ENCODE measurements at places on chromosomes 4 and X. TPM values are rescaled to one million over a fixed set of nuclear protein-coding genes. Genes with fewer than 3 reads are reported as not detected.

GRCh38 chr4:82799006-82799881 is 648 bp upstream of the SCD5 start:
- no peak for DNase-seq

GRCh38 chr4:158836002-158836369 is 67.2 kb downstream of the FNIP2 start:
- no peak for DNase-seq

- no peak for DNase-seq
Observed at GRCh38 chrX:74911494-74911893, 13.8 kb downstream of the NEXMIF start.

SPANXN2 gene
- not detected for total RNA-seq

DNA sequence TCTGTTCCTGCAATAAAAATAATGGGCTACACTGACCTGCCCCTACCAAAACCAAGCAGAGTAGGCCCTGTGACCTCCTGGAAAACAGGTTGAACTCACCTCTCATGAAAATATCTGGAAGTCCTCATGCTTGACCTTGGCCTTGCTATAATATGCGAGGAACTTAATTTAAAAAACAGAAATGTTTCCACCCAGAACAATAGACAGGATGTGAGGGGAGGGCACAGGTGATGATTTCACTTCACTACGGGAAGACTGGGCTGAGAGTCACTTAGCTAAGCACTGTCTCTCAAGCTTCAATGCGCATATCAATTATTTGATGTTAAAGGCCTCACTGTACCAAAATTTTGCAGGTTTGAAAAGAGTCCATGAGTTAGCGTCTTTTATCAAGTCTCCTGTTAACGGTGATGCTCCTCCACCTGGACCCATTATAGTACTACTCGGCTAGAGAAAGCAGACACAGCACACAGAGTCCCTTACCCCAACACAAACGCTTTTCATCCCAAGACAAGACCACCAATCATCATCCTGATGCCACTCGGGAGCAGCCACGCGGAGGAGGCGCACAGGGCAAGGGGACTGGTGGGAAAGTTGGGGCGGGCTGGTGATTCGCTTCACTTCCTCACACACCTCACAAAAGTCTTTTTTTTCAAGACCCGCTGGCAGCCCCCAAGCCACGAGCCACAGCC is 25.9 kb downstream of the ZNF721 start:
- no peak for DNase-seq

DNA sequence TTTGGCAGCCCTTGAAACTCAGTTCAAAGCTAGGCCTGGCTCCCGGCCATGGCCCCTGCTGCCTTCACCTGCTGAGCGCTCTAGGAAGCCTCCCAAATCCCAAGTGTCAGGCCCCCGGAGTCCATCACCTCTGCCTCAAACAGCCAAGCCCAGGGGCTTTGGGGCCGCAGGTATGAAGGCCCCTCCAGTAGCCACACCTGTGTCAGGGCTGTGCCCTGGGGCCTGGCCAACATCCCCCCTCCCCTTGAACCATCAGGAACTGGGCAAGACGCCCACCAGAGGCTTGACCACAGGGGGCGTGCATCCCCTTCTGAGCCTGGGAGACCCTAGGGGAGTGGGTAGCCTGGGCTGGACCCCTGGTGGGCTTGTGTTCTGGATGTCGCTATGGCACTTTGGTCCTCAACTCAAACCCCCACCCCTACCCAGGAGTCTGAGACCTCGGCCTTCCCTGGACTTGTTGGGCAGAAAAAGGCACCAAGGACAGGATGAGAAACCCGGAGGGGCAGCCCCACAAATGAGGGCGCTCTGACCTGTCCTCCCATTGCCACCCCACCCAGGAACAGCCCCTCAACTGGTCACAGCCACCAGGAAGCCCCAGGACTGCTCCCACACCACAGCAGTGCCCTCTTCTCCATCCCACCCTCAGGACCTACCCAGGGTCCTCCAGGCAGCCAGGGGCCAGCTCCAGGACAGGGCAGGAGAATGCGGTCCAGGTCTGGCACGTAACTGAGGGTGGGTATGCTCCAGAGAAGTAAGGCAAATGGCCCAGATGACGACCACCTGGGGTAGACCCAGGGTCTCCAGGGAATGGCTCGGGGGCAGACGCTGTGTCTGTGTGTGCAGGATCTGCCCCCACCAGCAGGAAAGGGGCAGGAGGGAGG is 4.2 kb upstream of the SLBP start:
- no peak for DNase-seq

DNA sequence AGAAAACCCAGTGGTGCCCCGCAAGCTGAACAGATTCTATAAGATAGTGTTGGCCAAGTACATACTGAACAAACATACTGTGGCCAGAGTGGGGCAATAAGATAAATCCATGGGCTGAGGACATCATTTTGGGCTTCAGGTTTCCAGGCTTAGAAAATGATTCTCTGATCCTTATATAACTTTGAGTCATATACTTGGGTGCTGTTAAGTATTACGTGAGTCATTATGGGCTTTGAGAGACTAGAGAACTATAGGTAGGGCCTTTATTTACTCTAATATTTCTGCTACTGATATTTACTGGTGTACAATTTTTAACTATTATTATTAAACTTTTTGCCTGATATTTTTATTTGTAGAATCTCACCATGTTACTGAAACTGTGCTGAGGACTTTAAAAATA is 586.1 kb downstream of the CENPC start:
- DNase-seq = no peak

DNA sequence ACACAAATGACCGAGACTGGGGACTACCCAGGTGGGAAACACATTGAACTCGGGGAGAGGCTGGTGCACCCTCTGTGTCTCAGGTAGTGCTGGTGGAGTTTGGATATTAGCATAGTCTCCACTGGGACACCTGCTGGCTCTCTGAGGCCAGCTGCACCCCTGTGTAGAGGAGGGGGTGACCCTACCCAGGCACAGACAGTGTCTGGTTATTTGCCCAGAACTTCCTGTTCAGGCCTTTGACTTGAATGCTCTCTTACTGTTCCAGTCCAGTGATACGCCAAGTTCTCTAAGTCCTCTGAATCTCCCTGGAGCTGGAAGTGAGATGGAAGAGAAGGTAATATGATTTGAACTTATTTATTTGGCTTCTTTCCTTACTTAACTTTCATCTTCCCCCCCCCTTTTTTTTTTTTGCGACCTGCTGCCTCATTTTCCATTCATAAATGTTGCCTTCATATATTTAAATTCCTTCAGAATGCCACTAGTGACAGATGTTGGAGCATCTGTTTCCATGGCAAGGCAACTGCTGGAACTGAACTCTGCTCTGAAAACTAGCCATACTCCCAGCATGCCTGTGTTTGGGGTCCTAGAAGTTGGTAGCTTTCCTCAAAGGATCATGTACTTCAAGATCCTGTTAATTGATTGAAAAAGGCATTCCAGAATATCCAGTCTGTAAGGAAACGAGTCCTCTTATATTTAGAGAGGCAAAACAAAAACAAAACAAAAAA is 76.7 kb downstream of the AASDH start:
- DNase-seq = no peak

DNA sequence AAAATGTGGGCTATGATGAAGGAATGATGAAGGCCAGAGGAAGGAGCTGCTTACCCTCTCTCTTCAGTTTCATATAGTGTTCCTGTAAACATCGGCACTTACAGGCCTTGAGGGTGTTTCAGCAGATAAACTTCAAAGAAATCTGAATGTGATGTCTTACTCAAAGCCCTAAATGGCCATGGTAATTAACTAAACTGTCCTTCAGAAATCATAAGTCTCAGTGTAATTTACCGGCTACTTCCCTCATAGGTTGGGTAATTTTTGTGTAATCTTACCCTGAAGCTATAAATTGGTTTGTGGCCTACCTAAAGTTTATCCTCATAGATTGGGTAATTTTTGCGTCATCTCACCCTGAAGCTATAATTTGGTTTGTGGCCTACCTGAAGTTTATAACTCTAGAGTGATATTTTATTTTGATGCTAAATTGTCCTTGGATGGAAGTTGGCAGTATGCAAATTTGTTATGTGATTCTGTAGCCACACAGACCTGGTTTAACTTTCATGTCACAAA is 2700.3 kb downstream of the ARAP2 start:
- DNase-seq = no peak

CXorf49 gene
- total RNA-seq = not detected

GRCh38 chr4:2289311-2289954 is 27.5 kb upstream of the MXD4 start:
- DNase-seq = peak; percentile 40

CORIN gene
- 0.15 TPM for total RNA-seq

- no peak for DNase-seq
Observed at GRCh38 chrX:19924285-19924684, 36.9 kb upstream of the SH3KBP1 start.

RPL36A gene
- 1,059 TPM for total RNA-seq

GRCh38 chrX:153953342-153953830 is 8.9 kb upstream of the RENBP start:
- DNase-seq = peak; percentile 72

GRCh38 chr4:158139086-158139485 is 33.7 kb downstream of the GASK1B start:
- no peak for DNase-seq

DNA sequence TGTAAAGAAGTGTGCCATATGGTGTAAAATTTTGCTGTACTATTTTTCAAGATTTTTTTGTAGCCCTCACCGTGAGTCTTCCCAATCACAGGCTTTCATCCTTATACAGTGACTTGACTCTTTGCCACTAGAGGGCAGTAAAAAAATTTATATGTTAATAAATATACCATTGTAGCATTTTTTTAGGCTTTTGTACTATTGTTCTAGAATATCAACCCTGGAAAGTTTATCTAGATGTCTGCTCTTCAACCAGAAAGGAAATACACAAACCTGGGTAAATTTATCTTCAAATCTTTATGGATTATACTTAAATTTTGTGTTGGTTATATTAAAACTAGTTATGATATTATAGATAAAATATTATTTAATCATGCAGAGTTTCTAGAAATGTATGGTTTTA is 235.3 kb downstream of the TENM3 start:
- DNase-seq = no peak

DNA sequence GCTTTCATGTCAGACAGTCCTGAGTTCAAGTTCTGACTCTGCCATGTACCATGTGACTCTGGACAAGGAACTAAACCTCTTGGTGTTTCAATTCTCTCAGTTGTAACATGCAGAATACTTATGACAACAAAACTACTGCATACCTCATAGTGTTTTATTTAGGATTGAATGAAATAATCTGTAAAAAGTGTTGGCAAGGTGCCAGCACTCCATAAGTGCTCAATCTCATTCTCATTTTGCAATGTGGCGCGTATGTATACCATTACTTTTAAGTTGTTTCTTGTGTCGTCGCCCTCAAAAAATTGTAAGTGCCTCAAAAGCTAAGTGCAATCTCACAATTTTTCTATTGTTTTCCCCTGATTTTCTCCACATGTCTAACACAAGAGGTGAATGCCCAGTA is 62.5 kb downstream of the IGSF1 start:
- no peak for DNase-seq

- peak; percentile 62 for DNase-seq
Observed at GRCh38 chr4:40897557-40898203, 147.9 kb downstream of the NSUN7 start.

DNA sequence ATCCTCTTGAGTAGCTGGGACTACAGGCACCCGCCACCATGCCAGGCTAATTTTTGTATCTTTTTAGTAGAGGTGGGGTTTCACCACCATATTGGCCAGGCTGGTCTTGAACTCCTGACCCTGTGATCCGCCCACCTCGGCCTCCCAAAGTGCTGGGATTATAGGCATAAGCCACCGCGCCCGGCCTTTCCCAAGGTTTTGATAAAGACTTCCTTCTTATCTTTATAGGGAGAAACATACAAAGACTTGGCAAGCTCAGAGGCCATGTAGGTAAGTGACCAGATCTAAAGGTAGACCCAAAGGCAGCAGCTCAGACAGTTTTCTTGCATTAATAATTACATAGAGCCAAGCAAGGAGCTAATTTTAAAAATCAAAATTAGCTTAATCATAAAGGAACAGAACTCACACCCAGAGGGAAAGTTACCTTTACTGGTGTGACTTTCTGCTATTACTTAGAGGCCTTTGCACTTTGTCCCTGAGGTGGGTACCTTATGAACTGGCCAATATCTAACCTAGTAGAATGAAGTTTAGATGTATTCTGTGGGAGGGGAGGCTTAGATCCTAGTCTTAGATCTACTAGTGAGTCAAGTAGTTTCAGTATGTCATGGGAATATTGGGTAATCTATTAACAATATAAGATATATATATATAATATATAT is 67.3 kb downstream of the HPGD start:
- DNase-seq = no peak

- DNase-seq = no peak
Observed at GRCh38 chr4:88526221-88526815, 2.7 kb upstream of the PYURF start.

LRAT gene
- total RNA-seq = 2.0 TPM

GRCh38 chr4:144289667-144290428 is 149.3 kb upstream of the GYPA start:
- DNase-seq = no peak

SLC9B1 gene
- 0.56 TPM for total RNA-seq

DNA sequence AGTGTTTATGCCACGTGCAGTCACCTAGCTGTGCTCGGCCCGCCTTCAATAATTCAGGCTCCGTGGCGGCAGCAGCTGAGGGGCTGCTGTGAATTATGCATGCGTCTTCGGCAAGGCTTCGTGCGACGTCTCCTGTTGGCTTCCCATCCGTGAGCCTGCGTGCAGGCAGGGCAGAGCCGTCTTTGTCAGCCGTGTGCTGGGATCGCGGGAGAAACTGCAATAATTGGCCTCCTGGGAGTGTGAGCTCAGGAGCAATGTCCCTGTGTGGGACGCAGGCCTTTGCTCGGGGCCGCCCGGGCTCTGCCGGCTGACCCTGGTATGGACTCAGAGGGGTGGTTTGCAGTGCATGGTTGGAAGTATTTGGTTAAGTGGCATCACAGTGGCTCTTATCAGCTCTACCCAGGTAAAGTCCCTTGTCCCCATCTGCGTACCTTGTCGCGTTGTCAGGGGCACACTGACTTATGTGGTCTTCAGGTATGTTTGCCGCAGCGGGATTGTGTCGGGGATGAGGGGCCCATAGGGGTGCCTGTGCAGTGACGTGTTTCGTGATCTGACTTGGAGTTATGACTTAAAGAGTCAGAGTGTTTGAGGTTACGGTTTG is 34.5 kb upstream of the HGFAC start:
- peak; percentile 75 for DNase-seq

DNA sequence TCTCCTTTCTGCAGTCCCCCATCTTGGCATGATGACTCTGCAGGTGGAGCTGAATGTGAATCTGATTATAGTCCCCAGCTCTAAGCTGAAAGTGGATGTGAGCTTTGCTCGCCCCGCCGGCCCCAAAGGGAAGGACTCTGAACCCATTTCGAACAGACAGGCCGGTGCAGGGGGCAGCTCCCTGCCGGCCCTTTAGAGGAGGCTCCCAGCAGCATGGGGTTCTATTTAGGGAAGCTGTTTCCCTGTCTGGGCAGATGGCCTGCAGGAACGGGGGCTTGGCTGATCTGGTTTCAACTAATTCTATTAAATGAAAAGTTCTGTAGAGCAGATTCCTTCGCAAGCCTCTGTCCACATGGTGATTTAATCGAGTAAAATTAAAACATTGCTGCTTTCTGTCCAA is 104.8 kb upstream of the MSX1 start:
- no peak for DNase-seq

TRIM75 gene
- not detected for total RNA-seq

- DNase-seq = no peak
Observed at GRCh38 chr4:189029976-189030504, 890.8 kb downstream of the TRIML1 start.
